ENCODE measurements at places on chromosomes 5 and 9. TPM values are rescaled to one million over a fixed set of nuclear protein-coding genes. Genes with fewer than 3 reads are reported as not detected.

The FBXL7 gene
- total RNA-seq: 2.0 TPM

GRCh38 chr5:107700481-107700880 lies 29.7 kb upstream of the EFNA5 start:
- no peak for ATAC-seq

DNA sequence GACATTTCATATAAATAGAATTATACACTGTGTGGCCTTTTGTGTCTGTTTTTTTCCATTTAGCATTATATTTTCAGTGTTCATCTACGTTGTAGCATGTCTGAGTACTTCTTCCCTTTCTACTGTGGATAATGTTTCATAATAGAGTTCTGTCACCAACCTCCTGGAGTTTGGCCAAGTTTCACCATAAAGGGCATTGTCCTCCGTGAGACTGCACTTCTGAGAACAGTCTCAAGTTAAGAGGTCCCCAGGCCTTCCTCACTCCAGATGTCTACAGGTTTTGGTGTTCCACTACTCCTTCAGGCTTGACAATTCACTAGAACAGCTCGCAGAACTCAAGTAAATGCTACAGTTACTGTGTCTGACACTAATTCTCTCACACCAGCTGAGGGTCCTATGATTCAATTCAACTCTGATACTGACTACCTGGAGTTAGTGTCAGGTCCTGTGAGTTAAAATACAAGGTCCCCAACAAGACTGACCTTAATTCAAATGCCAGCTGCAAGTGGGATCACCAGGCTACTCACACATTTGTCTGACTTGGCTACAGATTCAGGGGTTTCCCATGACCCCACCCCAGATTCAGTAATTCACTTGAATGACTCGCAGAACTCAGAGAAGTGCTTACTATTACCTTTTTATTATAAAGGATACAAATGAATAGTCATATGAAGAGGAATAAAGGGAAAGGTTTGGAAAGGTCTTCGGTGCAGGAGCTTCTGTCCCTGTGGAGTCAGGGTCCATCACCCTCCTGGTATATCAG lies 31.1 kb downstream of the SLC35A4 start:
- peak; percentile 28 for ATAC-seq

DNA sequence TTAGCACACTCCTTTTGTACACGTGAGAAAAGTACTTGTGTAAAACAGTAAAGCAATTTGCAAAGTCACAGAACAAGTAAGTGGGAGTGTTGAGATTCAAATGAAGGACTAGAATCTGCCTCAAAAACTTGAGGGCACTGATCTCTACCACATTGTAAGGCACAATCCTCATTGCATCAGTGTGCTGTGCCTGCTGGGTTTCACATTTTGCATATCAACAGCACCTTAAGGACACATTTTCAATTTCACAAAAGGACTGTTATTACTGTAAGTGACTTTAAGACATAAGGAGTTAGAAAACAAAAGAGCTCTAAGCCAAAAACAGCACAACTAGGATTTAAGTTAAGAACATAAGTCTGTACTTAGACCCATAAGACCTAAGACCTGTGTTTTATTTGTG lies 44.7 kb upstream of the HK3 start:
- no peak for ATAC-seq

GRCh38 chr5:195401-196160 lies 4.3 kb downstream of the LRRC14B start:
- ATAC-seq: no peak

DNA sequence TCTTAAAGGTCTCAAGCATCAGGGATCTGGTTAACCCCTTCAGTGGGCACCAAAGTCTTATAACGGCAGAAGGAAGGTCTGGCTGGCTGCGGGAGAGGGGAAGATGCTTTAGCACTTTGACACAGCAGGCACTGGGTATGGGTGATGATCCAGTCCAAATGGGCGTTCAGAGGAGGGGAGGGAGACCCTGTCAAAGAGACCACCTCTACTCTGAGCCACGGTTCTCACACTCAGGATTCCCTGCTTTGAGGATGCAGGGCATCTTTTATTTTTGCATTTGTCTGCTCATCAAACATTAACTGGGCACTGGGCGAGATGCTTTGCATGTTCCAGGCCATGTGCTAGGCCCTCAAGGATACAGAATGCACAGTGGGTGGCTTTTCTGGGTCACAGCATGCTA lies 204.0 kb downstream of the DAB2IP start:
- ATAC-seq: no peak

GRCh38 chr9:13728917-13729811 lies 449.7 kb upstream of the MPDZ start:
- peak; percentile 64 for ATAC-seq

DNA sequence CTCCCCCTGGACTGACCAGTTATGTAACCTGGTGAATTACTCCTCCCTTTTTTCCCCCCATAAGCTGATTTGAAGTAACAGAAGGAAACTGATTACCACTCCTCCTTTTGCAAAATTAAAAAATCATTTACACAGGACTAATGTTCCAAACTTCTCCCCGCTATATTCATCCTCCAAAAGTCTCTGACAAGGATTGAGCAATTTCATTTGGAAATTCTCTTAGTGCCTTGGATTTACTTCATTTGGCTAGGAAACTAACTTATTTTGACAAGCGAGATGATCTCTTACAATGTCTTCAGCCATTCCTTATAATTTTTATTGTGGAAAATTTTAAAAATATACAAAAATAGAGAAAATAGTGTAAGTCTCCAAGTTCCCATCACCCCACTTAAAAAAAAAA lies 15.4 kb upstream of the B4GALT1 start:
- no peak for ATAC-seq

DNA sequence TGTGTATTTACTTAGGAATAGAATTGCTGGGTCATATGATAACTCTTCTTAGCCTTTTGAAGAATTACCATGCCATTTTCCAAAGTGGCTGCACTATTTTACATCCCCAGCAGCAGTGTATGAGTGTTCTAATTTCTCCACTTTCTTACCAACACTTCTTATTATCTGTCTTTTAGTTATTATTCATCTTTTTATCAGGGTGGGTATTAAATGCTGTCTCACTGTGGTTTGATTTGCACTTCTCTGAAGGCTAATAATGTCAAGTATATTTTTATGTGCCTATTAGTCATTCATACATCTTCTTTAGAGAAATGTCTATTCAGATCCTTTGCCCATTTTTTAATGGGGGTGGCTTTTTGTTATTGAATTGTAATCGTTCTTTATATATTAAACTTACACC lies 36.8 kb downstream of the SLC1A3 start:
- ATAC-seq: no peak

DNA sequence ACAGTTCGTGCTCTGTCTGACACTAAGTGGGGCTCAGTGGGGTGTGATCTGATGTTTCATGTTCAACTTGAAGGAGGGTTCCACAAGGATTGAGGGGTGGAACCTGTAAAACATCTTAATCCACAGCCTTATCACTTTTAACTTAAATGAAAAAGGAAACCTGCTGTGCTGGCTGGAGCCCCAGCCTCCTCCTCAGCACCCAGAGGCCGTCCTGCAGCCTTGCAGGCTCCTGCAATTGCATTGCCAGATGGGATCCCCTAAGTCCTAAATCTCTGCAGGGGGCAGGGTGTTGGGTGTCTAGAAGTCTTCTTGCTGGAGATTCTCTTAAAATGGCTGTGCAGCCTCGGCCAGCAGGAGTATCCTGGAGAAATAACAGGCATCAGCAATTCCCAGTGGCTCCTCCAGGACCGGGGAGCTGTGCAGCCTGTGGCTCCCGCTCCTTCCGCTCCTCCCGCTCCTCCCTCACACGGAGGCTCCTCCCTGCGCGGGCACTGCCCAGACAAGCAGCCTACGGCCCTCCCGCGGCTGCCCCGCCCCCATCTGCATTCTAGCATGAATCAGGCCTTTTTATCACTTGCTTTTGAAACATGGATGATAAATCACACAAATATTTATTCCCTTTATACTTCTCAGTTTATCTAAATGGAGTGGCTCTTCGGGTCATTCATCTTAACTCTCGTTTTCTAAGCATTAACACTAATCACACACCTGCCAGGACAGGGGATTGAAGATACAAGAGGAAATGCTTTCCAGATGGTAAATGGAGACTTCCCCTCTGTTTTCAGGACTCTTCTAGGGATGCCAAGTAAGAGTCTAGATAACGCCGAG lies 131.0 kb downstream of the ADAMTS16 start:
- ATAC-seq: peak; percentile 98

- peak; percentile 94 for ATAC-seq
Observed at GRCh38 chr5:132363431-132364112, 5.9 kb upstream of the SLC22A5 start.

- no peak for ATAC-seq
Observed at GRCh38 chr9:137126786-137127185, 12.2 kb upstream of the GRIN1 start.

GRCh38 chr5:179164331-179165311 lies 104.4 kb downstream of the ZNF354C start:
- no peak for ATAC-seq
